8988T (cell line): ENCODE measurements at places on chromosomes 13 and 19.

GRCh38 chr13:42277618-42278276, 5.8 kb downstream of the AKAP11 start:
- DNase-seq = no peak

- no peak for DNase-seq
Observed at GRCh38 chr13:22647156-22647850, 533.5 kb upstream of the SGCG start.

DNA sequence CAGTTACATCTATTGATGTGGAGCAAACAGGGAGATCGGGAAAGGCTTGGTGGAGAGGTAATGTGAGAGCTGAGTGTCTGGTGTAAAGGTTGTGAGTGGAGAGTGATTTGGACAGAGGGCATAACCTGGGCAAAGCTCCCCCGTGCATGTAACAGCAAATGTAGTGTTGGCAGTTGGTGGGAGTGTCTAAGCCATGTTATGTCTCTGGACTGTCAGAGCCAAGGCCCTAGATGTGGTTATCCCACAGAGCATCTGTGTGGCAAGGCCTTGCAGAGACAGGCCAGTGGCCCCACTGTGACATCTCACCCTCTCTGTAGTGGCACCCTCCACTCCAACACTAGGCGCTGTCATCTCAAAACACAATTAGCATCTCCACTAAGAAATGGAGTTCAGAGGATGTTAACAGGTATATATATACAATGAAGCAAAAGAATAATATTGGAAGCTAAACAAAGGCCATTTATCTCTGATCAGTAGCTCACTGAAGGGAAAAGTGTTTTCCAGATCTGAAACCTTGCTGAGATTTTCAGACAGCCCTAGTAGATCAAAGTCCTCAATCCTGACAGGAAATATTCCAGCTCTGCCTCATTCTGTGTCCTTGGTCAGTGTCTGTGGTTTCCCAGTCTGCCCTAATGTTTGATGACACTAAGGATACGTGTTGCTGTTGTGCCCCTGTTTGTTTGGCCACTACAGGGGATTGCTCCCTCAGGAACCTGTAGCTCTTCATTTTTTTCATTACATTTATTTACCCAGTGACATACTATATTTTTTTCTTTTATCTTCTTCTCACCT, 20.2 kb downstream of the POLR1D start:
- no peak for DNase-seq

DNA sequence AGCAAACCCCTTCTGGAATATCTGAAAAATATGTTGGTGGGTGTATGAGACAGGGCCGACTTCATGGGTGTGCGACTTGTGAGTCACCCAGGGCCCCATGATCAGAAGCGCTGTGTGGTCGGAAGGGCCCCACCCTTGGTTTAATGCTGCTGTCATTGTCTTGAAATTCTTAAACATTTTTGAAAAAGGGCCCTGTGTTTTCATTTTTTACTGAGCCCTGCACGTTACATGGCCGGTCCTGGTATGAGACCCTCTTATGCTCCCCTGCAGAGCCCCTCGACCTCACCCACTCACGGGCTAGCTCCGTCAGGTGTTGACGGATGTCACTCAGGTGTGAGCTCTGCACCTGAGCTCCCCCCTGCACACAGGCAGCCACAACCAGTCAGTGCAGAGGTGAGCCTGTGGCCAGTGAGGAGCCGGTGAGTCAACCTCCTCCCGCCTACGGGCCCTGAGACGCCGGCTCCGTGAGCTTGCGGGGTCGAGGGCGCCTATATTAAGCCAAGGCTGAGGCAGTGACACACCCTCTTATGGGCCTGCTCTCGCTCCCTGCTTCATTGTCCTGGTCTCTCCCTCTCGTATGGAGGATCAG, 27.7 kb downstream of the GADD45B start:
- no peak for DNase-seq

GRCh38 chr19:3129112-3129511, 6.7 kb upstream of the GNA15 start:
- no peak for DNase-seq

DNA sequence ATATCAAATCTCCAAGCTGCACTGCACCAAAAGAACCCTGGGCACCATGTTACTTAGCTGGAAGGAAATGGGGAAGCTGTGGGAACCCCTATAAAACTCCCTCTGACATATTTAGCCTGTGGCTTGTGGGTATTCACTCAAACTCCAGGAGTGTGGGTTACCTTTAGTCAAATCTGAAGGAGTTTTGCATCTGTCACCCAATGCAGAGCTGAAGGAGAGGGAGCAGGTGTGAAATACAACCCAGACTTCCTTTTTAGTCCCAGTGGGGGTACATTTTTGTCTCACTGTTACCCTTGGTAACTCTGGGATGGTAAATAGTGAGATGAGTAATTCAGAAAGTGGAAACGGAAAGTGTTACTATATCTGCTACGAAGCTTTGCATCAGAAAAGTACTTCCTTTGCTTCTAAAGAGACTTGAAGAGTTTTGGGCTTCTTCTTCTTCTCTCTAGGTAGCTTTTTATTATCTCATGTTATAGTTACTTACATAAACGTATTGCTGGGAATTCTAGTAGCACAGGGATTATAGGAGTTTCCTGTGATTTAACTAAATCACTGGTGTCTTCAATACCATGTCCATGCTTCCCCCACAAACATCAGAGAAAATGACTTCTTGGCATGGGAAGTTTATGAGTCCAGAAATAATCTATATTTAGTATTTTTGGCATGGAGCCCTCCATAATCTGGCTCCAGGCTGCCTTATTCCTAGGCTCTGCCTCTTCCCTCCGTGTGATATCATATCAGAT, 105.9 kb downstream of the AKAP11 start:
- DNase-seq = no peak

GRCh38 chr13:45966715-45967114, 85.8 kb downstream of the ZC3H13 start:
- no peak for DNase-seq

DNA sequence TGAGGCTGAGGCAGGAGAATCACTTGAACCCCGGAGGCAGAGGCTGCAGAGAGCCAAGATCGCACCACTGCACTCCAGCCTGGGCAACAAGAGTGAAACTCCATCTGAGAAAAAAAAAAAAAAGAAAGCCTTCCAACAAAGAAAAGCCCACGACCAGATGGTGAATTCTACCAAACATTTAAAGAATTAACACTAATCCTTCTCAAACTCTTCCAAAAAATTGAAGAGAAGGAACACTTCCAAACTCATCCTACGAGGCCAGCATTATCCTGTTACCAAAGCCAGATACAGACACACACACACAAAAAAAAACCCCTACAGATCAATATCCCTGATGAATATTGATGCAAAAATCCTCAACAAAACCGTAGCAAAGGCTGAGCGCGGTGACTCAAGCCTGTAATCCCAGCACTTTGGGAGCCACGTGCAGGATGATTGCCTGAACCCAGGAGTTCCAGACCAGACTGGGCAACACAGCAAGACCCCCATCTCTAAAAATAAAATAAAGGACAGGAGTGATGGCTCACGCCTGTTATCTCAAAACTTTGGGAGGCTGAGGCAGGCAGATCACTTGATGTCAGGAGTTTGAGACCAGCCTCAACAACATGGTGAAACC, 6.2 kb upstream of the EVI5L start:
- no peak for DNase-seq

- no peak for DNase-seq
Observed at GRCh38 chr13:100176801-100177400, 88.0 kb downstream of the PCCA start.

GRCh38 chr13:64538711-64539110, 2691.4 kb downstream of the PCDH9 start:
- no peak for DNase-seq

DNA sequence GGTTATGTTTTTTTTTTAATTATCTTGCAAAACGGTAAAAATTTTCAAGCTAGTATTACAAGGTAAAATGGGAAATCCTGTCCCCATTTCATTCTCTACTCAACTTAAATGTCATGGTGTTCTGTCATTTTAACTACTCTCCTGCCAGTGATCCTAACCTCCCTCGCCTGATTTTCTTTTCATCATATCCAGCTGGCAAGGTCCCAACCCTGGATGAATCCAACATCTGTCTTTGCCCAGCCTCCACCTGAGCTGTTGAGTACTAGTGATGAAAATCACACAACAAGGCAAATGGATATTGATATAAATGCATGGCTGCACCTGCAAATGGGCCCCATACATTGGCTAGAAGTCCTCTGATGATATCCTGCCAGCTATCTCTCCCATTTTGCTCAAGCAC, 6.9 kb upstream of the CDK8 start:
- DNase-seq = no peak

DNA sequence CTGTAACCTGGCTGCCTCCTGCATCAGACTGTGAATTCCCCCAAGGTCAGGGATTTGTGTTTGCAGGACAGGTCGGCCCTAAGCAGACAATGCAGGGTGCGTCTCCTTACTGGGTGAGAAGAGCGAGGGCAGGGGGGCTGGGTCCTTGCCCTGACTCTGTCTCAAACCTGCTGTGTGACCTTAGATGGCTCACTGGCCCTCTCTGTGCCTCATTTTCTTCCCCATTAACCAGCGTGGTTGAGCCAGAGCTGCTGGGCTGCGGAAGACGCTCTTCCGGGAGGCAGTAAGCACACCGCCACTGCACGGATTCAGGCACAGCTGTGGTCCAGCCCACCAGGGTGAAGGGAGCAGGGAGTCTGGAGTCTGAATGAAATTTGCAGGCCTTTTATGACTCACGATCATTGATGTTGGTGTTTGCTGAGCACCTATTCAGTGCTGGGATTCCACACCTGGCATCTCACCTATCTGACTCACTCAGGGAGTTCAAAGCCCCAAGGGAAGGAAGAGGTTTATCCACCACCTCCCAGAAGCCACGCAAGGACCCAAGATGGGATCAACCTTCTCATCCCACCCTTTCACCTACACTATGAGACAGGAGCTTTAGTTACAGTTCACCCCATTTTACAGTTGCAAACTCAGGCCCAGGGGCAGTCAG, 2.5 kb downstream of the AKT1S1 start:
- no peak for DNase-seq

DNA sequence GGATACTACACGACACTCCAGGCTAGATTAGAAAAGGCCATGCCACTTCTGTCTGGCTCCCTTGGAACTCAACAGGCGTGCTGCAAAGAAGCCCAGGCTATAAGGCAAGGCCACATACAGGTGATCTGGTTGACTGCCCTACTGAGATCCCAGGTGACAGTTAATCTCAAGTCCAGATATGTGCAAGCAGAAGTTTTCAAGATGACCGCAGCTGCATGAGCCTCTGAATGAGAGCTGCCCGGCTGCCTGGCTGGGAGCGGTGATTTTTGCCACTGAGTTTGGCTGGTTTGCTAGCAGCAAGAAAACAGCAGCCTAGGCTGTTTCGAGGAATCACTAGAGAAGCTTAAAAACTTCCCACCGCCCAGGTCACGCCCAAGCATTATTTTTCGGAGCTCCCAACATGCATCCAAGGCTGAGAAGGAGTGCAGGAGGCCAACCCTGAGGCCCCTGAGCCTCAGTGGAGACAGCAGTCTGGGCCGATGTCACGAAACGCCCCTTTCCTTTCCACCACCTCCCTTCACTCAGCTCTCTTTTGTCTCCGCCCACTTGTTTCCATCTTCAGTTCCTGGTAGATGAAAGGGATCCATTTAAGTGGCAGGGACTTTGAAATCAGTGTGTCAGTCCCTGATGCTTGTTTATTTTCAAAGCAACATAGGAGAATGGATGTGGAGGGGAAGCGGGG, 14.0 kb upstream of the URI1 start:
- no peak for DNase-seq

DNA sequence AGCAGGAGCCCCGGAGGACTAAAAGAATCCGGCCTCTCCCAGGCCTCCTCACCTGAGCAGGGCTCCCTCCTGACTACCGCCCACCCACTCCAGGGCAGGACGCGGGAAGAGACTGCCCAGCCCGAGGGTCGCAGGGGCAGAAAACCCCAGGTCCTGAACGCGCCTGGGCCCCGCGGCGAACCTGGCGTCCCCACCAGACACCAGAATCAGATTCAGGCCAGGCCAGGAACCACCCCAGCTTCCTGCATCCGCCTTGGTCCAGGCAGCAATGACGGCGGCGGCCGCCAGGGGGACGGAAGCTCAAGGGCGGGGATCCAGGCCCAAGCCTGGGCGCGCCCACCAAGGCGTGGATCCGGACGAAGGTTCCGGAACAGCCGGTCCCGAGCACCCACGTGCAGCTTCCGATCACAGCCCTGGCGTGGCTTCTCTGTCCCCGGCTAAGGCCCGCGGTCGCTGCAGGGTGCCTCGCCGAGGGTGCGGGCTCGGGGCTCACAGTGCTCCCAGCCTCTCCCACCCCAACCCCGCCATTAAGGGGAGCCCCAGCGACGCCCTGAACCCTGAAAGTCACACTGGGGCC, 3.6 kb downstream of the LGALS7 start:
- DNase-seq = peak; percentile 96

DNA sequence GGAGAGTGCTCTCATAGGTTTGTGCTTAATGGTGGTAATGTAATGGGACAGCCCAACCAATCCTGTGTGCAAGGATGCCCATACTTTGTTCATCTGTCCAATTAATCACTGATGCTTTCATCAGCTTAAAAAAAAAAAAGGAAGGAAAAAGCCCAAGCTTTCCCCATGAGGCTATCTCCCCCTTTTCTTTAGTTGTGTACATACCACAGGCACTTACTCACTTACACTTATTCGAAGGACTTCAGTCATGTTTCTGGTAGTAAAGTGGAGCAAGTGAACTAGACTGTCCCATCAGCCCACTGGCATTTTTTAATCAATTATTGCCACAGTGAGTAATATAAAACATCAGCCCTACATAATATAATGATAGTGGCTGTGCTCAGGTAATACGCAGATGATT, 183.5 kb upstream of the UFM1 start:
- DNase-seq = no peak

DNA sequence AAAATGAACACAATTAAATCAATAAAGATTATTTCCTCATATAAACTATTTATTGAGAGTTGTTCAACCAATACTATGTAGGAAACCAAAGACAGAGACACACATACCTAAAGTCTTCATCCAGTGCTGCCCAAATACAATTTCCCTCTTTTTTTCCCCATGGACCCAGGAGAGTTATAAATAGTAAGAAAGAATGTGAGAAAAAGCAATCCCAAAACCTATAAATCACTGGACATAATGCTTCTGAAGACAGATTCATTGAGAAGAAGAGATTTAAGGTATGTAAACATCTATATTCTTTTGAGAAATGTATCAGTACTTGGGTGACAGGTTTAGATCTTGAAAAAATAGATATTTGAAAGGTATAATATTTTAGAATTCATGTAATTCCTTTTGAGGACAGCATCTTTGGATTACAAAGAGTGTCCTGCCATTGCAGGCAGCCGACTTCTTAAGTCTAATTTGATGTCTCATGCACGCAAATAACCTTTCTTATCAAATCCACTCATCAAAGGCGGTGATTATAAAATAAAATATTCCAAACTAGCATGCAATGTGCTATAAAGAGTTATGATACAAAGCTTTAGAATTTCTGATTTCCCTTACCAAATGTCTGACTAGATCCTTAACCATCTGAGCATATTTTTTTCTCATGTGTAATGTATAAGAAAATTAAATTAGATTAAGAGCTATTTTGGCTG, 739.4 kb downstream of the LIG4 start:
- no peak for DNase-seq

DNA sequence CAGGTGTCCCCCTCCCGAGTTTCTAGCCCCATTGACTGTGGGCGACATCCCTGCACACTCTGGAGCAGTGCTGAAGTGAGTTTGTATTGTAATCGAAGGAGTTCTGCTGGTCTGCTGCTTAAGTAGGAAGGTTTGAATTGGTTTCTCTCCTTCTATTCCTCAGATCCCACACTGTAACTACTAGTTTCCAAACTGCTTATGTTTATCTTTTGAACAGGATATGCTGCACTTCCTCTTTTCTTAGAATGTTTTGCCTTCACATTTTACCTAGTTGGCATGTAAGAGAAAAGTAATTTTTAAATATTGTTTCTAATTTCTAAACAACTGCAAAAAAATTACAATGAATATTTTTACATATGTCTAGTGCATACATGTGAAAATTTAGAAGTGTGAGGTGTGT, 511.8 kb downstream of the KLF12 start:
- DNase-seq = no peak

GRCh38 chr13:73579574-73580274, 520.9 kb downstream of the KLF5 start:
- no peak for DNase-seq
